Hypothalamus (tissue), 51 donors: ENCODE measurements at places on chromosomes 3 and 15.

GRCh38 chr3:148852271-148852992, 12.7 kb upstream of the CPA3 start:
- DNase-seq: no peak

DNA sequence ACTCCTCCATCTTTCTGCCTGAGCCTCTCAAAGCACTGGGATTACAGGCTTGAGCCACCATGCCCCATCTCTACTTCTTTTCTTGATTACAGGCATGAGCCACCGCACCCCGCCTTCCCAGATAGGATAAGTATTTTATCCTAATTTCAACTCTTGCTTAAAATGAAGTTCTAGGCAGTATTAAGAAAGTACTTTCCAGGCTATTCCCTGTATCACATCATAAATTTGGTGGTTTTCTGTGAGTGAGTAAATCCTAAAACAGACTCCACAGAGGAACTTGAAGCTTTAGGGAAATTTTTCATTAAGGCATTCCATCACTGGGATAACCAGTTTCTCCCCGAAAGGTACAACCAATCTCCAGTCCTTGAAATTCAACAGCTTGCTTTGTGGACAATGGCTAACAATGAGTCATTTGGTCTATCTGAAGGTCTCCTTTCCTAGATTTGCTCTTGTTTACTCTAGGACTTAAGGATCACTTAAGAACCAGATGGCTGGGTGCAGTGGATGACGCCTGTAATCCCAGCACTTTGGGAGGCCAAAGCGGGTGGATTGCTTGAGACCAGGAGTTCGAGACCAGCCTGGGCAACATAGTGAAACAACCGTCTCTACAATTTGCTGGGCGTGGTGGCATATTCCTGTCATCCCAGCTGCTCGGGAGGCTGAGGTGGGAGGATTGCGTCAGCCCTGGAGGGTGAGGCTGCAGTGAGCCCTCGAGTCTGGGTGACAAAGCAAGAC, 49.7 kb upstream of the SKIL start:
- DNase-seq: no peak

DNA sequence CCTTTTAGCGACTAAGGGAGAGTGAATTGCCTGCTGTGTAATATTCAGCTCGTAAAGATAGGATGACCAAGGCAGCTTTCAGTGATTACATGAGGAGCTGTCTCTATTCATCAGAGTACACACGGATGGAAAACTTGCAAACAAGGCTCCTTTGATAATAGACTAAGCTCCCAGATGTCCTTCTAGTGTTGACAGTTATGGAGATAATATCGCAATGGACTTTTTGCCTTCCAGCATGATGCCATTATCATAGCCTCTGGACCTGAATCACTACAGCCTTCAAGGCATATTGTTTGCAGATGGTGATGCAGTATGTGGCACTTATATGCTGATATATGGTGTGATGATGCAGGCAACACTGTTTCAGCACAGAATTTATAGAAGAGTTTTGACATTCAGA, 93.9 kb downstream of the ECT2 start:
- DNase-seq: no peak

DNA sequence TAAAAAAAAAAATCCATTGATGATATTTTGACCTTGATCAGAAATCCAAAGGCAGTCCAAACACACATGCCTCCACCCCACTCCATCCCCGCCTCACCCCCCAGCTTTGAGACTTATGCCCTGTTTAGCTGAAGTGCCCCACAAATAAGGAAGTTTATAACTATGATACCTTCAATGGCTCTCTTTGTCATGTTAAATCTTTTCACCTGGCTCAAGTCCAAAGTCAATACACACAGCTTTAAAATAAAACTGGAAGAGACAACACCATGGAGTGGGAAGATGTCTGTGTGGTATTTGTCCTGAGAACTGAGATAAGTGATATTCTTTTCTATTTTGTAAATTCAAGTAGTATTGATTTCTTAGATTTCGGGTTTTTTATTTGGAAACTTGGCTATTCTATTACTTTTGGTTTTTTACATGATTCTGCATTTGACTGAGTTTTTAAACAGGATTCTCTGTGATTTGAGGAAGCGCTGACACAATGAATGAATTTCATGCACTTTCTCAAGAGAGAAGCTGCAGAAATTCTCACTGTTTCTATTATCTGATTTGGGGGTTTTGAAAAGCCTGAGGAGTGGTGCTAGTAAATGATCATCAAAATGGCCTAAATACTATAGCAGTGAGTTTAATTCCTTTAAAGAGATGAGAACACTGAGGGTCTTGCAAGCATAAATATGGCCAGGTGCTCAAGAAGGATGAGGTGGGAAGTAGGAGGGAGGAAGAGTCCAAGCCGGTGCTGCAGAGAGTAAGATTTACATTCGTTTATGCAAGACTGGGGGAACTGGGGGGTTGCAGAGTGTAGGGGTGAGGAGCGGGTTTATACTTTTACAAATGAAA, 5.2 kb downstream of the FOXB1 start:
- no peak for DNase-seq

- no peak for DNase-seq
These were observed 27.4 kb upstream of the FAM174B start for GRCh38 chr15:92682741-92683510.

GRCh38 chr3:105316331-105316730, 50.4 kb upstream of the ALCAM start:
- DNase-seq: no peak

DNA sequence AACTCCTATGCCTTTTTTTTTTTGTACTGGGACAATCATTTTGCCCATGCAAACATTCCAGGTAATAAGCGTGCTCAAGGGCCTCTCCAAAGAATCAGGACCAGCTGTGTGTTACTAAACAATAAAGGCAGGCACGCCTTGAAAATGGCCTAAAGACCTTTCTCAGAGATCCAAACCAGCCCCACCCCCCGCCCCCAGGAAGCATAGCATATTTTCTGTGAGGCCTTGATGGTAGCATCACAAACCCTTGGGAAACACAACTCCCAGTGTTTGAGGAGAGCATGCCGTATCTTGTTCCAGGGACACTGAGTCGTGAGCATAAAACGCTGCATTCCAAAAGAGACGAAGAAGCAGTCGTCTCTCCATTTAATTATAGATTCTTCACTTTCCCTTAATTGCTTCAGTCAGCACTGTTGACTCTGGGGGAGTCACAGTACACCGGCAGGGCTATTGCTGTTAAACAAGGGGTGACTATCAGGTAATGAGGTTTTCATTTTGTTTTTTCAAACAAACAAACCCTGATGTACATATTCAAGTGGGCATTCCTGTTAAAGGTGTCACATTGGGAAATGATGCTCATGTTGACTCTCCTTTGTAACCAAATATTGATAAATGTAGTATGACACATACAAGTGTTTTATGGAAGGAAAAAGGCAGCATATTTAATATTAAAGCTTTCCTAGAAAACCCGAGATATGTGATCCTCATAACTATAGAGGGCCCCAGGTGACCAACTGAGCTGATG, 4.4 kb upstream of the TPM1 start:
- no peak for DNase-seq

GRCh38 chr3:172616031-172616461, 92.8 kb upstream of the TNFSF10 start:
- DNase-seq: no peak

DNA sequence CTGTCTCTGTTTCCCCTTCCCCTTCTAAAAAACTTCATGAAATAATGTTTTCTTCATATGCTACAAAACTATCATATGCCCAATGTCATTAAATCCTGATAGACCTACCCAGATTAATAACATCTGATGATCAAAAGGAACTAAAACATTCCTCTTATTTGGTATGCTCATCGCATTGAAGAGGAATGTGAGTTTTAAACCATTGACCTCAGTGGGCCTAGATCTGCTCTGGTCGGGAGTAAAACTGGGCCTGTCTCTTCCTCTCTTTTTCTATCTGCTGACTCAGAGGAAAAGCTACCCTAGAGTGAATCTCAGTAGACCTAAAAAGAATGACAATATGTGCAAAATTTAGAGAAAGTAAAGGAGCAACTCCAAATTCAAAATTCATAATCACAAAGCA, 275.8 kb downstream of the SATB1 start:
- DNase-seq: no peak

GRCh38 chr3:13954741-13955483, 75.0 kb upstream of the WNT7A start:
- no peak for DNase-seq

DNA sequence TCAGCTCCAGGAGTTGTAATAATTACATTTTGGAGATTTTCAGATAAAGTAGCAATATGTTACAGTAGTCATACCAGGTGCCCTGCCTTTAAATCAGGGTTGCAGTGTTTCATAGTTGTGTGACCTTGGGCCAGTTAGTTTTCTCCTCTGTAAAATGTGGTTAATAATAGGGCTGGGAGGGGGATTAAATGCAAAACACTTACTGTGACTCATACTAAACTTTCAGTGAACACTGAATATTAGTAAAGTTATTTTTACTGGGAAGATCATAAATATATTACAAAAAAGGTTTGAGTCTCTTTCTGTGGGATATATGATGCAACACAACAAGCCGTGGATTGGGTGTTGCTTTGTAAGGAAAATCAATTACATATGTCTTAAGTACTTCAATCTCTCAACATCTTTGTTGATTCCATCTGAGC, 1.1 kb upstream of the EBLN2 start:
- no peak for DNase-seq

- DNase-seq: peak; percentile 28
These were observed at the start of gene ONECUT1 for GRCh38 chr15:52790169-52790708. Gene ONECUT1, minus strand, starts transcription at chr15:52790336. Its CDS starts 452 bp downstream, at chr15:52789884.

DNA sequence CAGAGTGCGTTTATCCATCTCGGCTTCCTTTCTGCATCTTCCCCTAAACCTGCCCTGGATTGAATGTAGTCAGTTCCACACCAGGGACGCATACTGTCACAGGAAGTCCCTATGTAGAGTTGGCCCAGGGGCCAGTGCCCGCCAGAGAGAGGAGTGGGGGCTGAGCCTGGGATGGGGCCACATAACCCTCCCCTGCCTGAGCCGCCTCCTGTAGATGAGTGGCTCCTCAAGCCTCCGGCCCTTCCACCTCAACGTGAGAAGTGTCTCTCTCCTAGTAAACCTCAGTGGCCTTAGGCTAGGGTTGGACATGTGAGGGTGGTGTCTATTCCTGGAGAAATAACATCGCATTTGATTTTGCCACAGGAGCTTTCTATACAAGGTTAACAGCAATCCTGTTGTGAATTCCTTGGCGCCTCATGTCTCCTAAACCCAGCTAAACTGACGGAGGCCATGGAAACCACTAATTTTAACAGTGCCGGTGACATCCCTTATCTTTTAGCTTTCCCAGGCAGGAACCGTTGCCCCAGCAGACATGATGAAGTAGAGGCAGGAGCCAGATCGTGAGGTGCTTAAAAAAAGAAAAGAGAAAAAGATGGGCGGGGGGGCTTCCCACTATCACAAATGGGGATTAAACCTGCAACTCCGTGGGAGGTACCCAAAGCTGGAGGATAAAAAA, 171.1 kb downstream of the CHDH start:
- DNase-seq: no peak

- DNase-seq: no peak
These were observed 743.0 kb upstream of the CBLB start for GRCh38 chr3:106611841-106612240.

DNA sequence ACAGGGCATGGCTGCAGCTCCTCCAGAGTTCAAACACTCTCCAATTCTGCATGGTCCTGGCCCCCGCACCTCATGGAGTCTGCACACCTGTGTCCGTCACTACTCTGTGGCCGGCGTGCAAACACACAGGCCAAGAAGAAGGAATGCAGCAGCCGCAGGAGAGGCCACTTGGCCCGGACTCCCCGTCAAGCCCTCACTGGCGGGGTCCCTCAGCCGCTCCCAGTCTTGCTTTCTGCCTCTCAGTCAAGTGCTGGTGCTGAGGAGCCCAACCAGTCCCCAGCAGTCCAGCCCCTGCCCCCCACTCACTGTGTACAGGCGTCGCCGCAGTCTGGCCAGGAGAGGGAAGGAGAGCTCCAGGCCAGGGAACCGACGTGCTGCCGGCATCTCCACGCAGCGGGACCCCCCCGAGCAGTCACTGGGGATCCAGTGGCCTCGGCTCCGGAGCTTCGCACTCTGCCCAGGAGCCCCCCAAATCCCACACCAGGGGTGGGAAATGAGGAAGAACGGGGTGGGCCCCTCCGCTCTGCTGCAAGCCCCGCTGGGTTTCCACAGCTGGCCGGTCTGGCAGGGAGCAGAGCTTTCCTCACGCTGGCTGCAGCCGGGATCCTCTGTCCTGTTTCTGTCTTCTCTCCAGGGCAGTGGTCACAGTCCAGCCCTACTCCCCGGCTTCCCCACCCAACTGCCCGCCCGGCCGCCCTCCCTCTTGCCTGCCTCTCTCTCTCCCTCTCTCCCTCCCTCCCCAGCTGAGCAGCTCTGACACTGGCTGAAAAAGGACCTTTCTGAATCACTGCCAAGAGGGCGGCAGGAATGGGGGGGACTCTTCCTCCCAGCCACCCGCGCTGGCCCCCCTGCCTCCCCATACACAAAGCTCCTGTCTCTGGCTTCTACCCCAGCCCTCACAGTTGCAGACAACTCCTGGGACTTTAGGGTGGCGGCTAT, 16.0 kb downstream of the TNK2 start:
- DNase-seq: peak; percentile 89

DNA sequence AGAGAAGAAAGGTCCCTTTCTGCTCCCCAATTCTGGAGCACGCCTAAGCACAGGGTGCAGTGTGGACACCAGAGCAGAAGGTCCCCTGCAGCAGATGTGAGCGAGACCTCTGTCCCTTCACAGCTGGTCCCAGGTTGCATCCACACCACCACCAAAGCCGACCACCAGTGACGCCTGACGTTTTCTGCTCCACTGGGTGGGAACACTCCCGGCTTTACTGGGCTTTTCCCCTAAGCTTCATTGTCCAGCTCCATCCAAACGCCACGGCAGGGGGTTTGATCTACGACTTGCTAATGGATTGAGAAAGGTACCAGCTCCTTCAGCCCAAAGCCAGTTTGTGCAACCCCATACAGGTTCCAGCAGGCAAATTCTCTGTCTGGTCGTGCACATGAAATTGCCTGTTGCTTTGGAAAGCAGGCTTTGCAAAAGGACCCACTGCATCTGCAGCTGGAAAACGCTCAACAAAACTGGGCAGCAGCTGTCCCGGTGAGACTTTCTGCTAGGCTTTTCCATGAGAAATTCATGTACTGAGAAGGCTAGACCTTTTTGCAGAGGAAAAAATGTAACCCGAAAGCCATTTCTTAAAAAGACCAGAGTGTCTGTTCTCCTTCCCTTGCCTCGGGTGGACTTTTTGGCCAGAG, 31.1 kb downstream of the ADAMTS17 start:
- no peak for DNase-seq

DNA sequence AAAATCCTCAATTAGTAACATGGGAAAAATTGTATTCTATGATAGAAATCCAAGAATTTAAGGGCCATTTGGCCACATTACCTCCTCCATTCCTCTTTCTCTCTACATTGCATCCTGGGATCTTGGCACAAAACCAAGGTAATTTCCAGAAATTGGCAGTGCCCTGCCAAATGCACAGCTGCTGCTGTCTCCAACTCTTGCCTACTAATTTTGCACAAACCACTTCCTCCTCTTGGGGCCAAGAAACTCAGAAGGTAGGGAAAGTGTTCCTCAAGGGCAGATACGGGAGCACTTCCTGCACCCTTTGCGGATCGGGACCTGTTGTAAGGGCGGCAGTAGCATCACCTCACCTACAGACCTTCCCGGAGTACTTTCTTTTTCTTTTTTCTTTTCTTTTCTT, 57.8 kb downstream of the MAP3K13 start:
- DNase-seq: no peak
